Colonic mucosa (tissue), 4 donors: ENCODE measurements at places on chromosomes 2 and 18. TPM values are rescaled to one million over a fixed set of nuclear protein-coding genes. Genes with fewer than 3 reads are reported as not detected.

- H3K36me3 ChIP-seq, result no peaks in the 10 kb centered on the region
- no peaks in the 10 kb centered on the region for H3K4me1 ChIP-seq
- H3K27me3 ChIP-seq, result no peaks in the 10 kb centered on the region
Measured at GRCh38 chr2:205868053-205868452, 185.8 kb downstream of the NRP2 start.

Gene LYG2
- total RNA-seq, result not detected

Gene CYTIP
- 5.9 TPM for total RNA-seq

DNA sequence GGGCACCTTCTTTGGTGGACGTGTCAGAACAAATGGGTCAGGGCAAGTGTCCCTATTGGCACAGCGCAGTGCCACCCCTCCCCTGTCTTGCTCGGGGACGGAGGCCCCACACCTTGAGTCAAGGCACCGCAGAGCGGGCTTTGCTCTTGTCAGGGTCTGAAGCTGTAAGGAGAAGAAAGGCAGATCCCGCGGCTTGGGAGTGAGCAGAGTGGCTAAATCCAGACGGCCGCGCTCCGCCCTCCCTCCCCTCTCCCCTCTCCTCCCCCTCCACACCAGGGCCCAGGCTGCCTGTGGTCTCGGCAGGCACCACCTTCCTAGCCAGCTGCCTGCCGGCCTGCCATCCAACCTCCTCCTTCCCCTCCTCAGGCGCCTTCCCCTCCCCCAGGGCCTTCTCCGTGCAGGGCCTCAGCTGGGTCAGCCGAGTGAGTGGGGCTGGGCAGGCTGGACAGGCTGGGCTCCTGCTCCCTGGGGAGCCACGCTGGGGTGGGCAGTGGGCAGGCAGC is 25.8 kb downstream of the SPEG start:
- H3K36me3 ChIP-seq, result no peaks in the 10 kb centered on the region
- no peak overlapping the region for H3K4me3 ChIP-seq
- no peaks in the 10 kb centered on the region for H3K27me3 ChIP-seq
- no peak for DNase-seq

Gene TTN
- total RNA-seq, result 1.8 TPM

GRCh38 chr2:27363933-27364332 is 6.2 kb downstream of the EIF2B4 start:
- H3K27me3 ChIP-seq, result no peaks in the 10 kb centered on the region
- no peak overlapping the region for H3K4me3 ChIP-seq
- peaks cover 3% of the 10 kb centered on the region for H3K4me1 ChIP-seq
- H3K27ac ChIP-seq, result no peak overlapping the region

DNA sequence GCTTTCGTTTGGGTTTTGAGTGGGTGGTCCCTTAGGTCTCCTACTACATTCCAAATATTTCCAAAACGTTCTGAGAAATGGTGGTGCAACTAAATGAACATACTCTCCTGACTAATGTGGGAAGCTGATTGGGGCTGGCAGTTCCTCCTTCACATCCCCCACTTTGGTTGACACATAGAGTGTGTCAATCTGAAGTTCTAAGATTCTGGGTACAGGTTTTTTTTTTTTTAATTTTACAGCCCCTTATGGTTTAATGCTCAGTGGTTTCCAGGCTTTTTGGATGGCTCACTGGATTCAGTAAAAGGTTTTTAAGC is 58.4 kb upstream of the ITGB6 start:
- no peak for DNase-seq
- H3K36me3 ChIP-seq, result no peaks in the 10 kb centered on the region
- H3K4me1 ChIP-seq, result no peaks in the 10 kb centered on the region
- H3K4me3 ChIP-seq, result no peak overlapping the region

Gene DPP4
- 40.5 TPM for total RNA-seq

Gene EVA1A
- total RNA-seq, result 0.25 TPM

- DNase-seq, result no peak
- H3K27ac ChIP-seq, result no peak overlapping the region
- no peaks in the 10 kb centered on the region for H3K36me3 ChIP-seq
- H3K27me3 ChIP-seq, result no peaks in the 10 kb centered on the region
- no peak overlapping the region for H3K4me3 ChIP-seq
Measured at GRCh38 chr2:9407363-9407811, 15.9 kb downstream of the ITGB1BP1 start.

Gene IAH1
- total RNA-seq, result 37.7 TPM

DNA sequence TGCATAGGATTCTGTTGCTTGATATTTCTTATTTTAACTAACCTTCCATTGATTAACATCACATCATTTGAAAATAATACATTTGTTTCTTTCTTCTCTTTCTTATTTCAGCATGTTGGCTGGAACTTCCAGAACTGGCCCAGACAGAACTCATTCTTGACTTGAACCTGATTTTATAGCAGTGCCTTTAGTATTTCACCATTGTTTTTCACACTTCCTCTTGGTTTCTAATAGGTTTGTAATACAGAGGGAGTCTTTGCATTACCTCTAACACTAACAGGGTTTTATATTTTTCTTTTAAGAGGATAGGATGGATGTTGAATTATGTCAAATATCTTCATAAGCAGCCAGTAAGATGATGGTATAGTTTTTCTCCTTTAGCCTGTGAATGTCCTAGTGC is 39.2 kb downstream of the SEMA4F start:
- no peaks in the 10 kb centered on the region for H3K27me3 ChIP-seq
- H3K4me3 ChIP-seq, result no peak overlapping the region
- no peak for DNase-seq
- H3K4me1 ChIP-seq, result peaks cover 11% of the 10 kb centered on the region

DNA sequence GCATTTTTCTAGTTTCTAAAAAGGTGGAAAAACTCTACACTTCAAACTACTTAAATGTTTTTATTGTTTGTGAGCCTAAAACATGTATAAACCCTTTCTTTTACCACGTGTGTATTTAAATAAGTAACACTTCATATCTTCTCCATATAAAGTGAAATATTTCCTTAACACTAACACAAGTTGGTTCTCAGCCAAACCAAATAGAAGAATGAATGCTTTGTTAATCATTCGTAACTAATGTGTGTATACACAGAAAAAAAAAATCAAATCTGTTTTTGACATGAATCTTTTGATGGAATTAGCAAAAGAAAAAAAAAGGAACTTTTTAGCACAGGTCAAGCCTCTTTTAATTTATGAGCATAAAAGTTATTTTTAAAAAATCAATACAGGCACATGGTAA is 89.3 kb downstream of the EHBP1 start:
- H3K4me1 ChIP-seq, result no peaks in the 10 kb centered on the region
- no peaks in the 10 kb centered on the region for H3K36me3 ChIP-seq
- no peak overlapping the region for H3K27ac ChIP-seq
- DNase-seq, result no peak
- no peaks in the 10 kb centered on the region for H3K27me3 ChIP-seq

GRCh38 chr2:37654419-37654818 is 17.0 kb downstream of the CDC42EP3 start:
- DNase-seq, result no peak
- H3K36me3 ChIP-seq, result no peaks in the 10 kb centered on the region
- no peaks in the 10 kb centered on the region for H3K4me1 ChIP-seq
- H3K4me3 ChIP-seq, result no peak overlapping the region

- H3K4me3 ChIP-seq, result no peak overlapping the region
- H3K27ac ChIP-seq, result no peak overlapping the region
- no peak for DNase-seq
Measured at GRCh38 chr18:47701134-47701533, 229.3 kb downstream of the SMAD2 start.

Gene VWA3B
- 3.2 TPM for total RNA-seq

DNA sequence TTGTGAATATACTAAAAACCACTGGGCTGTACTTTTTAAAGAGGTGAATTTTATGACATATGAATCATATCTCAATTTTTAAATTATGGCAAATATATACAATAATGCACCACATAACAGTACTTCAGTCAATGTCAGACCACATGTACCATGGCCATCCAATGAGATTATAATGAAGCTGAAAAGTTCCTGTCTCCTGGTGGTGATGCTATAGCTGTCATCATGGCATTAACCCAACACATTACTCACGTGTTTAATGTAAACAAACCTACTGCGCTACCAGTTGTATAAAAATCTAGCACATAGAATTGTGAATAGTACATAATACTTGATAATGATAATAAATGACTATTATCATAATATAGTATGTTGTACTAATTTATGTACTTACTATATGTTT is 77.6 kb upstream of the ID2 start:
- H3K27me3 ChIP-seq, result no peaks in the 10 kb centered on the region
- DNase-seq, result no peak
- H3K27ac ChIP-seq, result no peak overlapping the region
- no peaks in the 10 kb centered on the region for H3K36me3 ChIP-seq

DNA sequence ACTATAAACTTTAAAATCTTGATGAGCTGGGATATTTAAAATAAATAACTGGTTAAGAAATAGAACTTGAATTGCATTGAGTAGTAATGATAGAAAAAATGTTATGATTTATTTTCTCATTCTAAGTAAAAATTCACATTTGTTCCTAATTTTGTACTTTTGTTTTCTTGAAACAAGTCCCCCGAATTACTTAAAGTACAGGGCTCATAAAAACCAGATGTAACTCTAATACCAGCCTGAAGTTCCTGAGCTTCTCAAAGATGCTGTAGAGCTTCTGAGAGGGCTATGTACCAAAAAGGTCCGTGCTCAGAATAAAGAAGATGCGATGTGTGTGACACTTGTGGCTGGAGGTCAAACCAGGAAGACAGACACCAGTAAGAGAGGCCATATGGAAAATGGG is 116.1 kb upstream of the TACR1 start:
- no peak for DNase-seq
- H3K4me3 ChIP-seq, result no peak overlapping the region
- no peaks in the 10 kb centered on the region for H3K36me3 ChIP-seq
- no peaks in the 10 kb centered on the region for H3K4me1 ChIP-seq
- H3K27me3 ChIP-seq, result no peaks in the 10 kb centered on the region

DNA sequence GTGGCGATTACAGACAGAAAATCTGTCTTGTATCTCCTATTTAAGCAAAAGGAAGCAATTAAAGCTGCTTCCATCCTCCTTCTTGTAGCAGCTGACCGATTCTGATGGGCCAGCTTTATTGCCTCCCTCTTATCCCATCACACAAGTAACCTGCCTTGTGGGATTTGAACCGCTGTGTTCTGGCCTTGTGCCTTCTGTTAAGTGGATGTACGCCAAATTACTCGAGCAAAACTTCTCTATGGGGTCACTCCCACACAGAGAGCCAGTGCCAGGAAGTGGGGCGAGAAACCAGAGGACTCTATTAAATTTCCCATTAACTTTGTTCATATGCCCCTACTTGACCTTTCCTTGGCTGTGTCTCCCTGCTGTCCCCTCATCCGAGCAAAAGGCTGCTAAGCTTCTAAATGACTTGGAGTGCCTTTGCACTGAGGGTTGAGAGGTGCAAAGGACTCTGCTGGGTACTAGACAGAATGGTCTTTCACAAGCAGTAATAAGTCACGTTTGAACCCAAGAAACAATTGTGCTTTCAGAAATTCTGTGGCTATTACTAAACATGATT is 672.5 kb downstream of the MBD2 start:
- H3K4me1 ChIP-seq, result no peaks in the 10 kb centered on the region
- no peaks in the 10 kb centered on the region for H3K27me3 ChIP-seq
- H3K27ac ChIP-seq, result no peak overlapping the region
- DNase-seq, result no peak
- no peak overlapping the region for H3K4me3 ChIP-seq
- H3K36me3 ChIP-seq, result no peaks in the 10 kb centered on the region

Gene TMEFF2
- 0.37 TPM for total RNA-seq

DNA sequence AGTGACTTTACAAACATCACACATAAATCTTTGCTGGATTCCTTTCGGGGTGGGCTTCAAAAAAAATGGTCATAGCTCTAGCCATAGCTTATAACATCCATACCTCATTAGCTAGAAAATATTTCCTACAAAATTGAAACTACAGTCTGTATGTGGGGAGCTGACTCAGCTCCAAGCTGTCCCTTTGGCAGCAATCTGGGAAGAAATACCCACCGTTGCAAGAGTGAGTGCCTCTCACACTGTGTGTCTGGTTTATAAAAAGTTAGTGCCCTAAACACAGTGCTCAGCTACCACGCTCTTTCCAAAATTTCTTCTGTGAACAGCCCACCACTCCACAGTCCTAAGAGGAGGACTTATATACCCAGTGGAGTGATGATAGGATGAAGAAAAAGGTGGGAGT is 170.1 kb downstream of the RBM43 start:
- H3K36me3 ChIP-seq, result no peaks in the 10 kb centered on the region
- H3K4me1 ChIP-seq, result no peaks in the 10 kb centered on the region
- no peaks in the 10 kb centered on the region for H3K27me3 ChIP-seq

GRCh38 chr18:48622911-48623431 is 84.1 kb downstream of the CTIF start:
- DNase-seq, result no peak
- no peaks in the 10 kb centered on the region for H3K36me3 ChIP-seq
- H3K4me1 ChIP-seq, result no peaks in the 10 kb centered on the region
- no peaks in the 10 kb centered on the region for H3K27me3 ChIP-seq
- no peak overlapping the region for H3K27ac ChIP-seq

DNA sequence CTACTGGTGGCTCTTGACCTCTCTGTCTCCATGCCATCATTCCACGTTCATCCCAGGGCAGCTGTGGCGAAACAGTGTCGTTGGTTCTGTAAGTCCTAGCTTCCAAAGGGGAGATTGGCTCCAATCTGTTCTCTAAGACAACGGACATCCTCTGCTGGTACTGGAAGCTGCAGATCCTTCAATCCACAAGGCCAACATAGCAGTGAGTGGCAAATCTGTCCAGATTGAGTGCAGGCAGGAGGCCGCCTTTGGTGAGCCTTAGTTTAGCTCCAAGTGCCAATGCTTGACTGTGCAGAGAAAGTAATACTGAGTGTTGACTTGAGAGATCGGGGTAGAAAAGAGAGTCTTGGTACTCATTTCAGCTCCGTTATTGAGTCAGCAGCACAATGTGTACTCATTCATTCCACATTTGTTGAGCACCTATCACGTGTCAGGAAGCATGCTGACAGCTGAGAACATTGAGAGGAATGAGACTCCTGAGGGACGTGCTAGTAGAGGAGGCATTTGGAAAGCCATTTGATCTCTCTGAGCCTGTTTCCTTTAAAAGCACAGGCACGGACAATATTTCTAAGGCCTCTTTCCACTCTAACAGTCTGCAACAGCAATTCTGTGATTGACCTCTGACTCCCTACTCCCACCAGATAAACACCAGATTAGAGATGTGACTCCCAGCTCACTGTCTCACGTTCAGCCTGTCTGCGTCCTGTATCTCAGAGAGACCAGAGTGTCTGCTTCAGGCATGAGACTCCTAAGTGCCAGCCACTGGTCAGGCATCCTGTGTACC is 306.0 kb downstream of the CLIP4 start:
- H3K27me3 ChIP-seq, result no peaks in the 10 kb centered on the region
- DNase-seq, result no peak
- H3K4me1 ChIP-seq, result no peaks in the 10 kb centered on the region
- H3K36me3 ChIP-seq, result no peaks in the 10 kb centered on the region
- H3K27ac ChIP-seq, result no peak overlapping the region

DNA sequence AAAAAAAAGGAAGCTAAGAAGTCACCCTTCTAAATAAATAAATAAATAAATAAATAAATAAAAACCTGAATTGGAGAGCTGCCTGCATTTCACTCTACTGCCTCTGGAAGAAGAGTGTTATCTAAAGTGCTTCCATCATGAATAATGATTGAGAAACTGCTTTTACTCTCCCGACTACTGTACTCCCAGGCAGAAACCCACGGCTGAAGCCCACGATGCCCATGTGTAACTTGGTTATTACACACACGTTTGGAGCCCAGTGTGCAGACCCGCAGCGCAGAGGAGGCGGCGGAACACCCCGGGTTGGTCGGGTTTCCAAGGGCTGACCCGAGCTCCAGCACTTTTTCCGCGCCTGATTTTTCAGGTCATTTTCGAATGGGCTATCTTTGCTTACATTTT is 697 bp upstream of the SPATS2L start:
- no peaks in the 10 kb centered on the region for H3K4me1 ChIP-seq
- peak overlapping the region; percentile 92 for H3K27ac ChIP-seq
- no peaks in the 10 kb centered on the region for H3K27me3 ChIP-seq

- H3K27ac ChIP-seq, result no peak overlapping the region
- DNase-seq, result no peak
- H3K4me1 ChIP-seq, result no peaks in the 10 kb centered on the region
- H3K4me3 ChIP-seq, result no peak overlapping the region
Measured at GRCh38 chr18:39186008-39186407, 1620.4 kb upstream of the CELF4 start.
